Activated T-cell treated with anti-CD3 and anti-CD28 coated beads for 48 hours (primary cell): ENCODE measurements at places on chromosomes 6 and 20.

DNA sequence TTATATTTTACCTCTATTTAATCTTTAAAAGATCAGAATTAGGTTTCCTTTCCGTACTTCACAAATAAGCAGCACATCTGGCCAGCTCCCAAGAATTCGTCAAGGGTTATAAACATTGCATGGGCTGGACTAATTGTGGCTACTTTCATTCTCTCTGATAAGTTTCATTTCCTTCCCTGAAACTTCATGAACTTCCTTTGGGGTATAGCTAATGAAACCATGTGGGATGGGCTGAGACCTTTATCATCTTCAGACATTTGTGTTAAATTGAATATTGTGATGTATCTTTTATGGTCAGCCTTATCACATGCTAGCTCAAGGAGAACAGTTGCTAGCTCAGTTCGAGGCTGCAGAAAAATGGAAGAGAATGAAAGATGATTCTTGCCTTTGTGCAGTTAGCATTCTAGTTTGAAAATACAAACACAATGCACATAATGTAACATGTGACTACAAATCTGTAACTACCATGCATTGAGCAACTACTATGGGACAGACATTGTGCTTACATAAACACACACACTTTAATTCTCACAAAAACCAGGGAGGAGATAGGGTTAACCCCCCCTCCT is 1.7 kb upstream of the GMPR start:
- DNase-seq: no peak

GRCh38 chr20:11582060-11582459 is 335.6 kb upstream of the BTBD3 start:
- no peak for DNase-seq

GRCh38 chr6:169340395-169340794 is 86.7 kb upstream of the THBS2 start:
- DNase-seq: no peak

DNA sequence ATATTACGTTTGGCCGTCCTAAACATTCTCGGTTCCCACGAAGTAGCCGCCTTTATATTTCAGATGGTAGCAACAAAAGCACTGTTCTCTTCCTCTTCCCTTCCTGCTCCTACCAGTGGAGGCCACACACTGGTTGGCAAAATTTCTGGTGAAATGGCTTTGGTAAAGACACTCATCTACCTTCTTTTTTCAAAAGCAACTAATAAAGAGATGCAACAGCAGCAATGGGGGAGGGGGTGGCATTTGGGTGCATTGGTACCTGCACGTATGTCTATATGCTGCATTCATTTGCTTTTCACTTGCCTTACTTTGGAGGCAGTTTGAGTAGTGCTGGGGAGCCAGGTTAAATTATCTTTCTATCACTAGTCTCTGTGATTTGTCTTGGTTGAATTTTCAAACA is 6.0 kb downstream of the POU3F2 start:
- no peak for DNase-seq

- no peak for DNase-seq
Observed at GRCh38 chr6:109840796-109841195, 137.3 kb upstream of the GPR6 start.

- DNase-seq: no peak
Observed at GRCh38 chr6:34578445-34579262, 22.5 kb upstream of the SPDEF start.

GRCh38 chr6:9593554-9593953 is 821.3 kb downstream of the TFAP2A start:
- DNase-seq: no peak
